ENCODE measurements at places on chromosomes 7 and 10.
A peak's percentile ranks its signal among the peaks of the same experiment; 100 is the strongest.

GRCh38 chr10:72061491-72061890 lies 26.9 kb downstream of the SPOCK2 start:
- DNase-seq, result no peak

DNA sequence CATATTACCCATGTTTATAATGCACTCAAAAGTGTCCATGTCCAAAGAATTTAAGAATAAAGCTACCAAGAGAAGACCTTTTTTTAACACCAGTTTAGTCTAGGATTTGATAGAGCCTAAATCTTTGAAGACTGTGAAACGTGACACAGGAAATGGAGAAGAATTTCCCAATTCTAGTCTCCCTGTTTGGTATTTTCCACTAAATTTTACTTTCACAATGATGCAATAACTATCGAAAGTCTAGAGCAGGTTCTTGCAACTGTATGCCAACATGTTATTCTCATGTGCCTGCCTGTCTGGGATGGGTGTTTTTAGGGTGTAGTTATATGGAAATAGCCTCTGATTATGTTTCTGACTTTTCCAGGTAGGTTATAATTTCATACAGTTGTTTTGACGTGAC lies 6.9 kb upstream of the MXI1 start:
- DNase-seq, result peak; percentile 59

DNA sequence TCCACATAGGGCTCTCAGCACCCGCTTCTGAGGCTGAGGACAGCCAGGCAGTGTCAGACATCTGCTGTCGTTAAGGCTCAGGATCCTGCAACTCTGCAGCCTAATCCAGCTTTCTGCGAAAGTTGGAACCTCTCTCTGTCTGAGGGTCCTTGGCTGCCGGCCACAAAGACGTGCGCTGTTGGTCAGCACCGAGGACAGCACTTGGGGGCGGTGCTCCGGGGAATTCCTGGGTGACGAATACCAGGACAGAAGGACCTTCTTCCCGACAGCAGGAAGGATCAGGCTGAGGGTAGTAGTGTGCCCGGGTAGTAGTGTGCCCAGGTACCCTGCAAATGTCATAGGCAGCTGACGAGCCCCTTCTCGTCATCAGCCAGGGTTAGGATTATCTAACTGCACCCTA lies 16.0 kb upstream of the RASGEF1A start:
- peak; percentile 42 for DNase-seq

DNA sequence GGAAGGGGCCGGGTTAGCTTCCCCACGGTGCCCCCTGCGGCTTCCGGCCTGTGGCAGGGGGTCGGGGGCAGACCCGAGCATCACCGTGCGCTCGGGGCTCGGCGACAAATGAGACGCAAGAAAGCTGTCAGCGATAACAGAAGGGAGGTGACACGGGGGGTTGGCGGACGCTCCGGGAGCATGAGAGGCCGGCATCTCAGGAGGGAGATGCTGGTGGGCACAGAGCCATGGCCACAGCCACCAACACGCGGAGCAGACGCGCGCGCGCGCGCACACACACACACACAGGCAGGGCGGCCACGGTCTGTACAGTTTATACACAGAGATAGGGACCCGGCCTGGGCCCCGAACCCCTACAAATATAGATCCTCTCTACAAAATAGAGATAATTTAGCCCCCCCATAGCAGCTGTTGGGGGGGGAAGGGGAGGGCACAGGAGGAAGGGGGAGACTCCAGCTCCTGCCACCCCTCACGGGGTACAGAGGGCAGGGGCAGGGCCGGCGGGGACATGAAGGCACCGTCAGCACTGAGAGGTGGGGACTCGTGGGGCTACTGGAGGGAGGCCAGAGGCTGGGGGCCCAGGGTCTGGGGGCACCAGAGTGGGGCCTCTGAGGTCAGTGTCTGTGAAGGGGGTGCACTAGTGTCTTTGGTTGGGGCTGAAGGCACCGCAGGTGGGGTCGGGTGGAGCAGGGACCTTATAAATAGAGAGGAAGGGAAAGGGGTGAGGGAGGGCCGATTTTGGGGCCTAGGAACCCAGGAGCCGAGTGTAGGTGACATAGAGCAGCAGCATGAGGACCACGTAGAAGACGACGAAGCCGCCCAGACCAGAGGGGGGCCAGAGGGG lies 884 bp upstream of the SAP25 start:
- no peak for DNase-seq

- no peak for DNase-seq
Measured at GRCh38 chr7:90216080-90216674, 4.6 kb downstream of the STEAP2 start.

GRCh38 chr7:38563741-38564140 lies 67.4 kb downstream of the AMPH start:
- DNase-seq, result no peak

- DNase-seq, result no peak
Measured at GRCh38 chr10:71255808-71256660, 43.7 kb downstream of the UNC5B start.

- DNase-seq, result no peak
Measured at GRCh38 chr7:111074748-111075146, 16.2 kb upstream of the LRRN3 start.

DNA sequence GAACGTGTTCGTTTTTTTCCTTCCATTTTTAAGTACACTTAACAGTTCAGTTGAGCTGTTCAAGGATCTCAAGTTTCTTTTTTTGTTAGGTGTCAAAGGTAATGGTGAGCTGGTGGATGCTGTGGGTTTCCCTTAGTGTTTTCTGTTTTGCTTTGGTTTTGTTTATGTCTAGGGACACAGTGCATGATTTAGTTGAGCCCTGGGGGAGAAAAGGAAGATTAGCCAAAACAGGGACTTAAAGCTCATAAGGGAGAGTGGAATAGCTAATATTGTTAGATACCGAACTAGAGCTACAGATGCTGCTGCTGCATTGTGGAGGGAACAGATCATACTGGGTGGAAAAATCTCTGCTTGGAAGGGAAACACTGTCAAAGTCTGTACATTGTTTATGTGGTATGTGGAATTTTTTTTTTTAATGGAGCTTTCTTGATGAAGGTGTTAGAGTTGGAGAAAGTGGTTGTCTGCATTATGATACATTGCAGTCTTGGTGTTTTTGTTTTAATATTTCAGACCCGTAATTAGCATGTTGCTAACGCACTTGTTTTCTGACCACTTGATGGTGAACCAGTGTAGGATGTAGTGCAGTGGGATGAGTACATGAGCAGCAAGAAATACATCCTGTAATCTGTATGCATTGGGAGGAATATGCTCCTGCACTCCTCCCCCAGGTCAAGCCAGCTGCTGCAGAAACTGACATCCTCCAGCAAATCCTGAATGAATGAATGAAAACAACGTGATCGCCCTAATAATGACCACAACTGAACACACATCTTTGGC lies 2.1 kb downstream of the GLCCI1 start:
- no peak for DNase-seq

GRCh38 chr7:83808982-83809381 lies 160.0 kb upstream of the SEMA3E start:
- no peak for DNase-seq

DNA sequence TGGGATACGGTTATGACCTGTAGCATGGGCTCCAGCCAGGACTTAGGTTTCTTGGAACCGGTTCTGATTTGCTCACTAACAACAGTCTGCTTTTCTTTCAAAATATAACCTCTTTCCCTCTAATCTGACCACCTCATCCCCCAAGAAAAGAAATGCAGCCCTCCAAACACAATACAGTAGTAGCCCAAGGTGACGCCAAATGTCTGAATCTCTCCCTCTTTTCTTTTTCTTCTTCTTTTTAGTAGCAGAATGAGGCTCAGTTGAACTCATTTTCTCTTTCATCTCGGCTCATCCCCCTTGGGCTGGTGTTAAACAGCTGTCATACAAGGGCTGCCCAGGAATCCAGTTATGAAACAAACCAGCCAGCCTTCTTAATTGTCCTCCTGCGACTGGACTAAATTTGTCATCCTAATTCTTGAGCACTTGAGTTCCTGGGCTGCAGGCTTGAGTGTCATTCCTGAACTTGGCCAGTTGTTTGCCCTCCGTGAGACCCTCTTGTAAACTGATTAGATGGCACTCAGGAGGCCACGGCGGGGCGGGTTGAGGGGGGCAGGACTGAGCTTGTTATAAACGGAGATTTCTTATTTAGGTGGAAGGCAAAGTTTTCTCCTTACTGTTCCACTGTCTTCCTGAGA lies 94.8 kb downstream of the SORCS3 start:
- DNase-seq, result no peak

DNA sequence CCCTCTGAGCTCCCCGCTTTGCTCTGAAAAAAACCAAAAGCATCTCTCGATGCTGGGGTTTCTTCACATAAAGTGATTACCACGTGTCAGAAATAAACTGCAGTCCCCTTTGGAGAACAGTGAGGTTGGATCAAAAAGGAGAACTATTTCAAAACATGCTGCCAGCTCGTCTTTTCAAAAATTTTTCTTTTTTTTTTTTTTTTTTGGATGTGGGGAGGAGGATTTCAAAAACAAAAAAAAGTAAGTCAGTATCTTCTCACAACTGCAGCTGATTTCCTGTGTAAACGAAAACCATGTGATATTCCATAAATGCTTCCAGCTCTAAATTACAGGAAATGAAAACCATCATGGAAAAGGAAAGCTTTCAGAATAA lies 155.0 kb upstream of the LYZL2 start:
- DNase-seq, result peak; percentile 29

GRCh38 chr10:132107186-132107948 lies 41.6 kb downstream of the JAKMIP3 start:
- no peak for DNase-seq

GRCh38 chr10:49512121-49512809 lies 26.7 kb downstream of the ERCC6 start:
- DNase-seq, result peak; percentile 50

All from suppressor macrophage treated with lipopolysaccharide for 1 hour (primary cell).